NCI-H460 (cell line): ENCODE measurements at places on chromosomes 13 and 19. TPM values are rescaled to one million over a fixed set of nuclear protein-coding genes. Genes with fewer than 3 reads are reported as not detected.

Gene ONECUT3
- total RNA-seq = not detected in 2 replicates

- DNase-seq = no peak
These were observed at the start of gene BBC3 for GRCh38 chr19:47230921-47231214. TSS of gene BBC3 (minus strand) at chr19:47231199. CDS start at chr19:47228431, 2,768 bp downstream.

- DNase-seq = no peak
These were observed 9.1 kb downstream of the AP2A1 start for GRCh38 chr19:49775742-49776370.

DNA sequence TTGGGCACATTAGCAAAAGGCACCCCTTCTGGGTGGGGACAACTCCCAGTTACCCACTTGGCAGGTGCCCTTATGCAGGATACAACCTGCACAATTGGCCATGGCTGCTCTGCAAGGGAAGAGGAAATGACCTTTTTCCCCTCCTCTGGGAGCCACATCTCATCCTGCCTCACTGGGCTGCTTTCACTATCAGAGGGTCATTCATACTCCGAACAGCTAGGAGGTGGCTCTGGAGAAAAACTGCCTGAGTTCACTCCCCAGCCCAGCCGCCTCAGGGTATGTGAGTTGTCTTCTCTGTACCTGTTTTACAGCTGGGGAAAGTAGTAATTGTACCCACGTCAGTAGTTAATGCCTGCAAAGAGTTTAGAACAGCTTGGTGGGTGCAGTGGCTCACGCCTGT is 7.1 kb upstream of the ACTN4 start:
- no peak for DNase-seq

DNA sequence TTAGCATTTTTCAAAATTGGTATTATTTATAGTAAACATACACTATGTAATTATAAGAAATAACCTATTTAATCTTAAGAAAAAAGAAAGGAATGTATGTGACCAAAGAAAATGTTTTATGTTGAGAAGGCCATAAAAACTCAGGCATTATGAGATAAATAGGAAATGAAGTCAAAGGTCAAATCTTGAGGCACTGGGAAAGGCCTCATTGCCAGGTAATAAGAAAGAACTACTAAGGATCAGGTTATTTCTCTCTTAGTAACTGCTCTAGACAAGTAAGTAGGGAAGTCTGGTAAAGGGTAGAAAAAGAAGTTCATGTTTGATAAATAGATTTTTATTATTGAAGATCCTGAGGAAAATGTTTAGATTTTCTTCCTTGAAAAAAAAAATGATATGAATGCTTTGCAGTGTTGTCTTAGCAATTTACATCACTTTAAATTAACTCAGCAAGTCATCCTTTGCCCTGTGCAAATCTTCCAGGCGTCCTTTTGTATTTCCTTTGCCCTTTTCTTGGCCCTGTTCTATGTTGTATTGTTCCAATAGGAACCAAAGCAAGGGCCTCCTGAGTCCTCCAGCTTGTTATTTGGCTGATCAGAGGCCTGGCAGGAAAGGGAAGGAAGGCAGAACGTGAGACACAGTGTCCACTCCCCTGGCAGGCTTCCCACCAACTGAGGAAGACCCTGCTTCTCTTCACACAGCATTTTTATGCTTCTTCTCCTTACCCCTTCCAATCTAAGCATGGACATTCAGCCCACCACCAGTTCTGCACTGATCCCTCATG is 260.4 kb upstream of the MIR17HG start:
- no peak for DNase-seq

- DNase-seq = no peak
These were observed 8.7 kb upstream of the ZBTB7A start for GRCh38 chr19:4075373-4075772.

Gene TMEM145
- total RNA-seq = 0.17 TPM in 1 of 2 replicates, not detected in the other
